ENCODE measurements at places on chromosomes 12 and 14.
A peak's percentile ranks its signal among the peaks of the same experiment; 100 is the strongest.

- peak; percentile 40 for DNase-seq
Observed at GRCh38 chr12:81758421-81759189, 545 bp downstream of the PPFIA2 start.

- no peak for DNase-seq
Observed at GRCh38 chr12:122870867-122871664, 24.9 kb downstream of the VPS37B start.

DNA sequence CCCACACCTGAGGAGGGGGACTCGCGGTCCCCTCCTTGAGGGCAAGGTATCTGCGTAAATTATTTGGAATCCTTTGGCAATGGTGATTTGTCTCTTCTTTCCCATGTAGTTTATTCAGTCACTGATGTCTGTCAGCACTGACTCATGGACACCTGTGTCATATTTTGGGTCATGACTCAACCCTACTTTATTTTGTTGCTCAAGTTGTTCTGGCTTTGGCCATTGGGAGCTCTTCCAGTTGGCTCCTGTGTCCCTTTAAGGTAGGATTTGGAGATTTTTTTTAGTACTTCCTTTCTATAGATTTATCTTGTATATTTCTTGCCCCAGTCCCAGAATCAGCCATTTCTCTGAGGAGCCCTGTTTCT lies 47.4 kb upstream of the C14orf180 start:
- DNase-seq = no peak

DNA sequence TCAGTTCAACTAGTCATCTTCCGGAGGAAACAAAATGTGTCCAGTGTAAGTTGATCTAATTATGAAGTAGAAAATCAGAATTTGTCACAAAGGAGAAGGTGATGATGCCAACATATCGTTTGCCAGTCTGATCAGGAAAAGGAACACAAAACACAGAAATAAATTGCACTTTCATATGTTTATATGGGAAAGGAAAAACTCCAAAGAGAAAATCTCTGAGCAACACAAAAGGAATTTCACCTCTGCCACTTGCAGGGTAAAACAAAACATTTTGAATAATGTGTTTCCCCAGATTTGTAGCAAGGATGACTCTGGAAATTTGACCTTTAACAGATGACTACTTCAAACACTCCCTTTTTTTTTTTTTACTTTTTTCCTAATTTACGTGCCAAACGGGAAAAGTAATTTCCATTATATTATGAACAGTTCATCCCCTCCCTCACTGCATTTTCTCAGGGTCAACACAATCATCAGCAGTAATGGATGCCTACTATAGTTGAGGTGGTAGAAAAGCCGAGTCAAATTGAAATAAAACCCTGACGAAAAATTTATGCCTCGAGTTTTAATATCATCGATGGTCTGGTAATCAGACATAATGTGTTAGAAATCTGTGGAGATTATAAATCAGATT lies 25.6 kb downstream of the MGAT4C start:
- no peak for DNase-seq

GRCh38 chr12:32820376-32820931 lies 64.8 kb upstream of the YARS2 start:
- DNase-seq = no peak

DNA sequence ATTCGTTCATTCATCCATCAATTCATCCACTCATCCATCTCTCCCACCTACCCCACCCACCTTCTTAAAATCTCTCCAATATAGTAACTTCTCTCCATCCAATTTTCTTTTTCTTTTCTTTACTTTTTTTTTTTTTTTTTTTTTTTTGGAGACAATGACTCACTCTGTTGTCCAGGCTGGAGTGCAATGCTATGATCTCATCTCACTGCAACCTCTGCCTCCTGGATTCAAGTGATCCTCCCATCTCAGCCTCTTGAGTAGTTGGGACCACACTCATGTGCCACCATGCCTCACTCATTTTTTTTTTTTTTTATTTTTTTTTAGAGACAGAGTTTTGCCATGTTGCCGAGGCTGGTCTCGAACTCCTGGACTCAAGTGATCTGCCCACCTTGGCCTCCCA lies 118.4 kb downstream of the SUDS3 start:
- DNase-seq = no peak

Measured in activated T-cell treated with anti-CD3 and anti-CD28 coated beads, Interleukin-2, amount 50 U/mL, for 48 hours (primary cell).